Lung microvascular endothelial cell (primary cell): ENCODE measurements at places on chromosomes 3 and 15. TPM values are rescaled to one million over a fixed set of nuclear protein-coding genes. Genes with fewer than 3 reads are reported as not detected.
A peak's percentile ranks its signal among the peaks of the same experiment; 100 is the strongest.

Gene GRM2
- total RNA-seq = under 0.01 TPM in 2 replicates

Gene UNC13C
- total RNA-seq = not detected in 2 replicates

Gene GOLGA6L7
- total RNA-seq = not detected in 2 replicates

DNA sequence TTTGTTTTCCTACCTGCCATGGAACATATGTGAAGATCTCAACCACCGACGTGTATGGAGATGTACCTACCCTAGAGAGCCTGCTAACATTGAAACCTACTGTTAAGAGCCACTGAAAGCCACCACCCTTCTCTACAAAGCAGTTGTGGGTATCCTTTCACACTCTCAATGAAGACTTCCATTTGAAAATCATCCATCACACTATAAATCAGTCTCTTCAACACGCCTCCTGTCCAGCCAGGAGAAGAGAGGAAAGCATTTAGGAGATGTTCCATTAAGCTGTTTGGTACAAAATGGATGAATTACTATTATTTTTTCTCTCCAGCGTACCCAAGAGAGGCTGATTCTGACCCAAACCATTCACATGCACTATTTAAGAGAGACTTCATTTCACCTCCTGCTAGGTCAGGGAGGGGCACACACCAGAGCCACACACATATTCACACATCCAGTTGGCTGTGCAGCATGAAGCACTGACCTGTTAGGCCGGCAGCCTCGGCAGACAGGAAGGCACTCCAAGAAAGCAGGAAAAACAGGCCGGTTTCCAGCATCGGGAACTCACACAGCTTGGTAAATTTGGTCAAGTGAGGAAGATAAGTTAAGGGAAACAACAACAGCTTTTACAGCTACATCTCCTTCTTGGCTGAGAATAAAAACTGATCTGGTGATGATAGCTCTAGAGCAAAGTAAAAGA lies 274.5 kb downstream of the SLC9A9 start:
- peak; percentile 40 for DNase-seq

DNA sequence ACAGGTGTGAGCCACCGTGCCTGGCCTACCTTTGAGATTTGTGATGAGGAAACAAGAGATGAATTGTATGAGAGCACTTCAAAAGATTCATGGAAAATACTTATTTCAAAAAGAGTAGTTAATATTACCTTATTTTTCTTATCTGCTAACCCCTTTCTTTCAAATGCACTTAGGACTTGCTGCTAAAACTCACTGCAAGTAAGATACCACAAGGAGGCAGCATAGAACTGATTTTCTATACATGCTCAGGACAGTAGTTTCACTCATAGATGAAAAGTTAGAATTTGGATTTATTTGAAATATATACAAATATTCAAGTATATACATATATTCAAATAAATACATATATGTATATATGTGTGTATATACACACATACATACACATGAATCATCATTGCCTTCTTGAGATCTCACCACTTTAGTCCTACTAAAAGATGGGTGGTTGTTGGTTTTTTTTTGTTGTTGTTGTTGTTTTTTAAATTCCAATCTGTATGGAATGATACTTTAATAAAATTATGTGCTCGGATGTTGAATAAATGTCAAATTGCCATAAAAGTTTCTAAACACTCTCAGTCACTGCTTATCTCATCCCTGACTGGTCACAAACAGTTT lies 2.4 kb downstream of the CCNDBP1 start:
- peak; percentile 76 for DNase-seq

- no peak for DNase-seq
These were observed 368.5 kb downstream of the SHQ1 start for GRCh38 chr3:72479651-72480215.

DNA sequence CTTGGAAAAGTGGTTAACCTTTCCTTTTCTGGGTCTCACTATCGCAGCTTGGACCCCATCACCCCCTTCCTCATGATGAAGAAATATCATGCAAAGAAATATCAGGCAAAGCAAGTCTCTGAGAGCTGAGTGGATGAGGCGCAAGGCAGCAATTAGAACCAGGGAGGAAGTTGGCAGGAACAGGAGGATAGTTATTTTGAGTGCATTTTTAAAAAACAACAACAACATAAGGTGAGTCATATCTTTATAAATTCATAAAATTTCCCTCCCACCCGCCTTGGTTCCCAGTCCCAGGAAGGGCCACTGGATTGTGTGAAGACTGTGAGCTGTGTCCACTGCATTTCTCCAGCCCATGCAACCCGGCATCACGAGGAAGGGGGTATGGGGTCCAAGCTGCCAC lies 316.9 kb upstream of the TLE3 start:
- no peak for DNase-seq
